ENCODE measurements at places on chromosomes 5 and 9.

DNA sequence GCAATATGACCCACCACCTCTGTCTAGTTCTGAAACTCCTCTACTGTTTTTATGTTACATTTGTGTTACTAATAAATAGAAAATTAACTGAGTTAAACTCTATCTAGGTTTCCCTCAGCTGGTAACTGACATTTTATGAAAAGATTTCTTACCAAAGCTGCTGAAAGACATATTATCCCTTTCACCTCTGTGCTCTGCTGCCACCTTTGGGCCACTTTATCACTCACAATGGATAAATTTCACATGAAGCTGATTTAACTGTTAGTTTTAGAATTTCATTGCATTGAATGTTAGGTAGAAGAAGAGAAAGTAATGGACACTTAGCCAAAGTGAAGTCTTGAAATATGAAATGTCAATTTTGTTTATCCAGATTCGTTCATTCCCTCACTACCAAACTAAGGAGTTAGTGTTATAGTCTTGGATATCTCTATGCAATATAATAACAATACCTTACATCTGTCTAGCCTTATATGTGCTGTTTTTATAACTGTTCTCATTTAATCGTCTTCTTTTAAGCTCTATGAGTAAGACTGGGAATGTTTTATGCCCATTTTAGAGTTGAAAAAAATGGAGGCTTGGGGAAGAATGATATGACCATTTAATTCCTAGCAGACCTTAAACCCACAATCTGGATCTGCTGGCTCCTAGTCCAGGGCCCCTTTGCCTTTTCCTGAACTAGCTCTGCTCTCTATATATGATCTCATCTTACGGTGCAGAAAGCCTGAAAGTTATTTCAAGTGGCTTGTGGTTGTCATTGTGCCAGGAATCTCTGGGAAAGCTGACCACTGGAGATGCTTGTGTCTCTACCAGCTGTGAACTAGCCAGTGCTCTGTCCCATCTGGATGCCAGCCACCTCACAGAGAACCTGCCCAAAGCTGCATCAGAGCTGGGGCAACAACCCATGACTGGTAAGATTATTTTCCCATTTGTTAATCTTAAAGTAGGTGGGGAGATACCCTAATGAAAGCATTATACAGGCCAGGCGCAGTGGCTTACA, 97.1 kb downstream of the GOLPH3 start:
- DNase-seq: peak; percentile 76

DNA sequence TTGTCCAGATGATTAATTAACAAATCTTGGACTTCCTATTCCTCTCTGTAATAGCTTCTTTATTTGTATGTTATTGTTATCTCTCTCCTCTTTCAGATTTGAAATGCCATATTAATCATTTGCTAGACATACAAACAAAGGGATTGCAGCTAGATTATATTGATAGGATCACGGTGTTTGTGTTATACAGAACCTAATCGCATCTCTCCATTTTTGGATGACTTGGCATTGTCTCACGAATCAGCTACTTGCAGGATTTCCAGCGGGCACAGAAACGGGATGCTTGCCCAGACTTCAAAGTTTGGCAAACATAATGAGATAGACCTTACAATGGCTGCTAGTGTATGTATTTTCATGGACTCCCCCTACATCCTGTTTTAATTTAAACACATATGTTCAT, 368.1 kb downstream of the TLE4 start:
- no peak for DNase-seq

DNA sequence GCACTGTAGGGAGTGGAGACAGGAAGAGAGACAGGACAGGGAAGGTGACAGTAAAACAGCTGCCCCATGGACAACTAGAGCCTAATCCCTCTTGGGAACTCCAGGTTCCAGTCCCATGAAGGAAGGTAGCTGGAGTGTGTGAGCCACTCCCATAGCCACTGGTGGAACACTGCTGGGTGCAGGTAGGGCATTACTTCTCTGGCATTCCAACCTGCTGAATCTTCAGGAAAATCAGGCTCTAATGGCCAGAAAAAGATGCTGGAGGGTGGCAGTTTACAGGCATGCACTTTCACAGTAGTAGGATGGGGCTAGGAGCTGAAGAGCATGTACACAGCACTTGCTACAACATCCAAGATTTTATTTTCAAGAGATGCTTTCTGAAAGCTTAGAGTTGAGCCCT, 259.4 kb downstream of the AUH start:
- DNase-seq: no peak

GRCh38 chr9:78370991-78371390, 74.1 kb downstream of the PSAT1 start:
- no peak for DNase-seq

DNA sequence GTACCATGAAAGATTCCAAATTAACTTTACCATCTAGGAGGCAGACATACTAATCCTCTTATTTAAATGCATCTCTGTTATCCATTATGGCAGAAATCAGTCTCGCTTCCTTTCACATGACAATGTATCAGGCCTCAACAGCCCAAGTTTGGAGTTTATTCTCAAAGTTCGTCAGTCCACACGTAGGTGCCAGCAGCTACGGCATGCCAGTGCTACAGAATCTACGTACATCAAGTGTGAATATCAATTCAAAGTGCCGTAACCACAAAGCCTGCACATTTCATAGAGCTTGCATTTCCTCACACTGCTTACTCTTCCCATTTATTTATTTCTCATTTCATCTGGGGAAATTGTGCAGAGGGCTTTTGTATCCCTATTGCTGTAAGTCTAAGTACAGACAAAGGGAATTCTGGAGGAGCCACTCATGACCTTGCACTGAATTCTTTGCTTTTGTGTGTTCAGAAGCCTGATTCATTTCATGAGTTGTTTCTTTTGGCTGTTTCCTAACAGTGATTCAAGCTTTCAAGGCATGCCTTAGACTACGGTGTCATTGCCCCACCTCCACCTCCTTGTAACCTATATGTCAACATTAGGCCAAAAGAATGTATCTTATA, 10.0 kb downstream of the ENC1 start:
- peak; percentile 81 for DNase-seq

DNA sequence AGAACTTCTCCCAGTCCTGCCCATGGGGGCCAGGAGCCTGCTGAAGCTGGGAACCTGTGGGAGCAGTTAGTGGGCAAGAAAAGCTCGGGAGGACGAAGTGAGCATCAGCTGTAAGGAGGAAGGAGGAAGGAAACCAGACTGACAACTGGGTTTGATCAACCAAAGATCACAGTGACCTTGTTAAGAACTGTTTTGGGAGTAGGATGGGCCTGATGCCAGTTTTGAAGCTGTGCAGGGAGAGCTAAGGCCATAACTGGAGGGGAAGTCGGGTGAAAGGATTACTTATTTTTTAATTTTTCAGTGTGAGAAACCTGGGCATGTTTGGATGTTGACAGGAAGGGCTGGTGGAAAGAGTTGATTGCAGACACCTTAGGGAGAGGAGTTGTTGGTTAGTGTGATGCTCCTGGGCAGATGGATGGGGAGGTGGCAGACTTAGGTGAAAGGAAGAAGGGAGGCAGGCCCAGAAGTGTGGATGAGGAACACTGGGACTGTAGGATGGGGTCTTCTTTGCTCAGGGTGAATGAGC, 58.3 kb upstream of the KLF4 start:
- peak; percentile 32 for DNase-seq

- no peak for DNase-seq
Measured at GRCh38 chr9:36808251-36808650, 225.8 kb downstream of the PAX5 start.

GRCh38 chr5:174149426-174149825, 103.9 kb downstream of the NSG2 start:
- DNase-seq: no peak

DNA sequence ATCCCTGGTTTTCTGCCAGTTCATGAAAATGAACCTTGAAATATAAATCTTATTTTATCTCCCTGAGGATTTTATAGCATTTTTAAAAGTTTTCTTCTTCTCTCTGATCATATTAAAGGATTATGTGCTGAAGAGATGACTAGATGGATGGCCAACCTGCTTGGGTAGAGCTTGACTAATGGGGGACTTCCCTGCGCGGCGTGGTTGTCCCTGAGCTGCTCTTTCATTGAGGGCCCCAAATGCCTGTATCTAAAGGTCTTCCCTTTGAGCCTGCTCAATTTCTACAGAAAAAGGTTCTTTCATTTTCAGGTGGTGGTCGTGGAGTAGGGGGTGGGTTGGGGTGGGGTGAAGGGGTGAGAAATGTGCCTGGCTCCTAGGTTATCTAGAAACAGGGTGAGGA, 20.5 kb upstream of the CDKN2AIPNL start:
- no peak for DNase-seq

GRCh38 chr5:26763215-26763614, 275.2 kb downstream of the CDH9 start:
- DNase-seq: no peak

- DNase-seq: no peak
Measured at GRCh38 chr5:65892801-65893200, 33.6 kb upstream of the ERBIN start.

Data from cardiac muscle cell (in vitro differentiated cells and primary cell).